ENCODE measurements at places on chromosomes 4 and X.

DNA sequence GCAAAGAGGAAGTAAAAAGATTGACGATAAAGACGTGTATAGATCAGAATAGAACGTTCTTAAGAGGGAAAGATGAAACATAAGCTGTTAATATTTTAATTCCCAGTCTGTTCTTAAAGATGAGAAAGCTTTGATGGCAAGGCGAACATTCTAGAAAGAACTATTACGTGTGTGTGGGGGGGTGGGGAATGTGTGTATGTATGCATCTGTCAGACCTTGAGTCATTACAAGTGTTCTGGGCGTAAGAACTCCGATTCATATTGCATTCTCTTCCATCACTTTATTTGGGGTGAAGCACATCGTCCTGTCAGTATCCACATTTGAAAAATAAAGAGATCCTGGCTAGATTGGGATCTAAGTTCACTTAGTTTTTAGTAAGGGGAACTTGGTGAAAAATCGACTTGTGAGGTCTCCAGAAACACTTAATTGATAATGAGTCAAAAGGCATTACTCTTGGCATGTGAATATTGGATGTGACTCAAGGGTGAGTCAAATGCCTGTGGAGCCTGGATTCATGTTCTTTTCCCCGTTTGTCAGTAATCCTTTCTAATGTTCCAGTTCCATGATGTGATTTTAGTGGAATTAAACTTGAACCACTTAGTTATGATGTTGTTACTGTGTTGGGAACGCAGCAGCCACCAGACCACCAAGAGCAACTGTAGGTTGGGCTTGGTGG, 3.1 kb downstream of the SMS start:
- DNase-seq: no peak

DNA sequence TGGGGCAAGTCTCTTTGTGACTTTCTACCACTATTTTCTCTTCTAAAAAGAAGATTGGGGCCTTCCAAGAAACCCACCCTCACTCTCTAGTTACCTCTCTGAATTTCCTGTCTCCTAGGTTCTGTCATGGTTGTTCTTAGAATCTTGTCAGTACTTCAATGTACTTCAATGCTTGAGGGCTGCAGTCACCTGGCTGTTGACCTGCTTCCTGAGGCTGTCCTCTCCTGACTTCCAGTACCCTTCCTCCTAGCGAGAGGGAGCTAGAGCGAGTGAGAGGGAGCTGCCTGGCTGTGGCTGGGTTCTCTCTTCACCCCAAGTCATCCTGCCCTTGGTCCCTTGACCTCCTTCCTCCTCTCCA, 17.7 kb downstream of the CD99L2 start:
- no peak for DNase-seq

DNA sequence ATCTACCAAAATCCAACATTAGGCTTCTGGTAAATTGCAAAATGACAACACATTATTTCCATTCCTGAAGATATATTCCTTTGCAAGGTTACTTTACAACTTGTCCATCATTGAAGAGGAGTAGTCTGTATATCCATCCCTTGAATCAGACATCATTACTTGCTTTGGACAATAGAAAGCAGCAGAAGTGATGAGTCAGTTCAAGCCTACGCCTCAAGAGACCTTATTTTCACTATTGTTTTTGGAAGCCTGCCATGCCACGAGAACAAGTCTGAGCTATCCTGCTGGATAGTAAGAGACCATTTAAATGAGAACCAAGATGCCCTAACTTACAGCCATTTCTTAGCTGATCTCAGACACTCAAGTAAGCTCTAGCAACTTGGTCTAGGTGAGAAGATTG, 246.0 kb upstream of the HHIP start:
- no peak for DNase-seq

GRCh38 chr4:74166135-74166534, 8.2 kb downstream of the MTHFD2L start:
- DNase-seq: no peak

DNA sequence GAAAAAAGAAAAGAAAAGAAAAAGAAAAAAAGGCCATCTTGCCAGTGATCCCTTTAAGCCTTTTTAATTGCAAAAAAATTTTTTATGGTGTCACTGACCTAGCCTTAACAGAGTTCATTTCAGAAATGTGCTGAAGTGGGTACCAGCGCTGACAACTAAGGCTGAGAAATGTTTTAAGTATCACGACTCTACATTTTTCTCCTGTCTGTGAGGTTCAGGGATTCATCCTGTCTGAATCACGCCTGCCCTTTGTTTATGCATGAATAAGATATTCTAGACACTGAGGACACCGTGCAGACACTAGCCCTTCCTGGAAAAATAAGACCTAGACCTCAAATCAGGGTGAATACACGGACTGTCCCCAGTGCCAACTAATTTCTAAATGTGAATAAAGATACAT, 154.4 kb upstream of the NOCT start:
- DNase-seq: no peak

DNA sequence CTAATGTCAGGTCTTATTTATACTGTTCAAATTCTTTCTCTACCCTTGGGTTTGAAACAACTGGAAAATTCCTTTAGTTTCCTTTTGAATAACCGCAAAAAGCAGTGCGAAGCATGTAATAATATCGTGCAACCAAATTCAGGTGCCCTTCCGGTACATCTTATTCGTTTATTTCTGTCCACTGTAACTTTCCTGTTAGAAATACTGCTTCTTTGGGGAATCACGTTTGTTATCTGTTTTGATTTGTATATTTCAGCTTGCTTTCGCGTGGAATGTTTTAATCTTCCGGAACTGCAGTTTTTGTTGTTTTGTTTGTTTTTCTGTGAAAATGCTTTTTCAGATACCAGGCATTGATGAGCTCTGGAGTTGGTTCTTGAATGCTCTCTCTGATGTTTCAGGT, 85.7 kb upstream of the HPRT1 start:
- DNase-seq: no peak

GRCh38 chr4:3047464-3048286, 26.7 kb downstream of the HTT-AS start:
- no peak for DNase-seq

DNA sequence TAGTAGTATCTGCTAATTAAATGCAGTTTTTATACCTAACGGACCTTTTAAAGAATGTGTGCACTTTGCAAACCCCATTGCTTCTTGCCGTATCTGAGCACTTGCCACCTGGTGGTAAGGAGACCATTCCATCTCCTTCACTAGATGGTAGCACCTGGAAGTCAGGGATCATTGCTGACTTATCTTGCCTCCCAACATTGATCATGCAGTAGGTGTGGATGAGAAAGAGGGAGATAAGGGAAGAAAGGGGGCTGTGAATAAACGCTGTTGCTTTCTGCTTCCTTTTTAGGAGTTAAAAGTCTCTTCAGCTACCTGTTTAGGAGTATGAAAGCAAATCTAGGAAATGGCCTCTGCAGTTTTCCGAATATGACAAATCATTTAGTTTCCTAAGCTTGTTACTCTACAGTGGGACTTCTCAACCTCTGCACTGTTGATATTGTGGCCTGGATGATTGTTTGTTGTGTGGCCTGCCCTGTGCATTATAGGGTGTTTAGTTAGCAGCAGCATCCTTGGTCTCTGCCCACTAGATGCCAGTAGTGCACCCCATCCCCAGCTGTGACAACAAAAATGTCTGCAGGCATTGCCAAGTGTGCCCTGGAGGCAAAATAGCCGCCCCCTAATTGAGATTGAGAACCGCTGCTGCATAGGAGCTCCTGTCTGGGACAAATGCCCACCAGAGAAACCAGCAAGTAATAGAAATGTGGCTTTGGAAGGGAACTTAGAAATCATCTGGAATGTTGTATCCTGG, 38.8 kb downstream of the GAB1 start:
- DNase-seq: peak; percentile 71

DNA sequence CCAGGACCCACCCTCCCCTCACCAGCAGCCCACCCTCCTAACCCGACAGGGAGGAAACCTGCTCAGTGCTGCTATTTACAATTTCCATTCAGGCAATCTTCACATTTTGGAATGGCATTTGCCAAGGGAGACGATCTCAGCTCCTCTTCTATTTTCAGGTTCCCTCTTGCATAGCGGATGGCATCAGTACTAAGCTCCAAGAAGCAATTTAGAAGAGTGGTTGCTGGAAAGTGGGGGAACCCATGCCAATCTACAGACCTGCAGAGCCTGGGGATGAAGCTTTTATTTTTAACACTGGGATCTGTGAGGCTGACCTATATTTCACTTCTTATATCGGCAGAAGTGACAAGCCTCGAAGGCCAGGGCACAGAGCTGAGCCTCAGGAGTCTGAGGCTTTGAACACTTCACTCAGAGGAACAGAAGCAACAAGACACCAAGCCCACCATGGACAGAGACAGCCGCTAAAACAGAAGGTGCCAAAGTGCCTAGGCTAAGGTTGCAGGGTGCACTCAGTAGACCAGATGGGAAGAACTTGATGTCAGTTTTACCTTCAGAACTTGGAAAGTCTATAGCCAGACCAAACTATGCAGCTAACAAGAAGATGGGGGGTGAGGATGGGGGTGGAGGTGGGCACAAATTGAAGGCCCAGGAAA, 44.0 kb downstream of the SCD5 start:
- DNase-seq: no peak

GRCh38 chr4:176981074-176981473, 188.4 kb upstream of the VEGFC start:
- no peak for DNase-seq

GRCh38 chr4:153242839-153243324, 38.6 kb downstream of the TRIM2 start:
- DNase-seq: no peak

- no peak for DNase-seq
Observed at GRCh38 chr4:5448221-5448620, 260.1 kb downstream of the EVC2 start.

- DNase-seq: no peak
Observed at GRCh38 chr4:56626420-56626819, 54.7 kb downstream of the HOPX start.

- DNase-seq: no peak
Observed at GRCh38 chr4:60865273-60865672, 334.9 kb upstream of the ADGRL3 start.

GRCh38 chr4:184066584-184067300, 150.9 kb downstream of the ENPP6 start:
- no peak for DNase-seq

GRCh38 chr4:52157641-52158316, 106.7 kb downstream of the SPATA18 start:
- DNase-seq: no peak

DNA sequence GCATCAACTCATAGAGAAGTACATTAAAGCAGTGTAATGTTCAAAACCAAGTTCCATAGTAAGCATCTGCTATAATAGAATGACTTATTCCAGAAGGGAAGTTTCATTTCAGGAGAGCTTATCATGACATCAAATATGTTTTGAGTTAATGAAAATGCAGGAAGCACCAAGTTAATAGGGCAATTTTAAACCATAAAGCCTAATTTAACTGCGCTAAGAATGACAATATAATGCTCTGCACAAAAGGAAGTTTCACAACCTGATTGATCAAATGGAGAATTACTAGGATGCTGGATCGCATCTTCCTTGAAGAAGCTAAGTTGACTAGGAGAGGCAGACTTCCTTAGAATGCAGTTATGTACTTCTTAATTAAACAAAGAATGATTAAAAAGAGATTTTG, 416.9 kb upstream of the MAGEB2 start:
- DNase-seq: no peak

DNA sequence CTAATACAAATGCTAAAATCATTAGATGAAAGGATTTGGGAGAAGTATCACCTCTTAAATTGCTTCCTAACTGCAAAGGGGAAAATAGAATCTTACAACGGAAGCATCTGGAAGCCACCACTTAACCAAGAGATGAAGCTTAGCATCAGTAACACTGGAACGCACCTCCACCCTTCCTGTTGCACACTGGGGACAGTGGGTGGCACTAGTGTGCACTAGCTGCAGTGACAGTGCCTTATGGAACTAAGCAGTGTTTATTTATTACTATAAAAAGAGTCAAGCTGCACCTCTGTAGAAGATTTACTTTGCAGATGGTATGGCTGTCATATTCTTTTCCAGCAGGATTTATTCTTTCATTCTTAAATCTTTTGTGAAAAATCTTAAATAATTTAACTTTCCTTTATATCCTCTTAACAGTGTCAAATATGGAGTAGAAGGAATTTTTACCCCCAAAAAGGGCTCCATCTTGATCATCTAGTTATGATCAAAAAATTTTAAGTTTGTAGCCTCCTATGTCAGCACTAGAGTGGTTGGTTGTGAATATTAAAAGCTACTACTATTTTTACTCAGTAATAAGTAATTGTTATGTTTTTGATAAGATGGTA, 76.7 kb downstream of the SCD5 start:
- no peak for DNase-seq

GRCh38 chrX:154795016-154795415, 10.3 kb downstream of the MPP1 start:
- DNase-seq: no peak

GRCh38 chr4:77899607-77900006, 37.0 kb downstream of the MRPL1 start:
- DNase-seq: no peak

- DNase-seq: no peak
Observed at GRCh38 chr4:78565971-78566372, 14.4 kb downstream of the ANXA3 start.

DNA sequence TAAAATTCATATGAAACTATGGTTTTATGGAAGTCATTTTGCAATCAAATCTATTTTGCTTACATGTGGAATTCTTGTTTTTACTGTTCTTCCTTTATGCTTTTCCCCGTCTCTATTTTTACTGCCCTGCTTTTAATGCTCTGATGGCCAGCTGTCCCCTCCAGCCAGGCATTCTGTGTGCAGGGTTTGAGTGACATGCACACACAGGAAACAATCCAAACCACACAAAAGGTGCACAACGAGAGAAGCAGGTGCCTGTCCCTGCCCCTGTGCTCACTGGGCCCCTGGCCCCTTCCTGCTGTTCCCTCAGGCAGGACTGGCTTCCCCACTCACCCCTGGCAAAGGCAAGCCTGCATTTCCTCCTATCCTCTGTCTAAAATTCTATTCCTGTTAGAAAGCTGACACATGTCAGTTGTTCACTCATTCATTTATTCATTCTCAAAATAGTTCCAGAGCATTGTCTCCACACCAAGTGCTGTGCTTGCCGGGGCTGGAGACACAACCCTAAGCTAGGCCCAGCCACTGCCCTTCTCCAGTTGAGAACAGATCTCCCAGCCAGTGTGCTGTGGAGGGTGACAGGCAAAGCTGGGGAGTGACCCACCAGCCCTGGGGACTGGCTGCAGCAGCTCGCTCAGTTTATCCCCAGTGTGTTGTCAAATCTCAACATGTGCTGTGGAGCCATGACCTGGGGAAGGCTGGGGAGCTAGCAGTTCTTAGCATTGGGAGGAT, 346.3 kb downstream of the FBXW7 start:
- DNase-seq: no peak

DNA sequence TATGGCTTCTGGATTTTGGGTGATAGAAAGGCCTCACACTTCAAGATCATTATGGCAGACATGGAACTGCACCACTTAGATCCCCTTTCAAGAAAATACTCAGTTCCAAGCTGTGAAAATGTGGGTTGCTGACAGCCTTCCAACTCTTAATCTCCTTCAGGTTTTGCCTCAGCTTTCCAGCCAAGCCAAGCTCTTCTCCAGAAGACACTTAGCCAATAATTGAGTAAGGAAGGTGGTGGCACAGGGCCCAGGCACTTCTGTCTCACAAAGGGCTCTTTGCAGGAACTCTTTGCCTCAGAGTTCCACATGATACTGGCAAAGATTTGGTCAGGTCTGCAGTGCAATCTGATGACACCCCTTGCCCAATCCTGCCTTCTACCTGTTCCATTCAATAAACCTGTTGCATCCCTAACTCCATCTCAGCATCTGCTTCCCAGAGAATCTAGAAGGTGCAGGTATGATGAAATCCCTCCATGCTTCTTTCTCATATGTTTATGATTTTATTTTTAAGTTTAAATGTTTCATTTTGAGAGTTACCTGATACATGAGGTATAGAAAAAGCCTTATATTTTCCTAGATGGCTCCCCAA, 30.6 kb downstream of the ANXA5 start:
- DNase-seq: no peak

GRCh38 chr4:61211781-61212180, 11.7 kb downstream of the ADGRL3 start:
- no peak for DNase-seq

Data from C1 segment of cervical spinal cord (tissue), 14 donors.